Caco-2 (cell line): ENCODE measurements at places on chromosomes 6 and 20.

- DNase-seq = no peak
Measured at GRCh38 chr6:129697788-129698187, 12.2 kb downstream of the ARHGAP18 start.

DNA sequence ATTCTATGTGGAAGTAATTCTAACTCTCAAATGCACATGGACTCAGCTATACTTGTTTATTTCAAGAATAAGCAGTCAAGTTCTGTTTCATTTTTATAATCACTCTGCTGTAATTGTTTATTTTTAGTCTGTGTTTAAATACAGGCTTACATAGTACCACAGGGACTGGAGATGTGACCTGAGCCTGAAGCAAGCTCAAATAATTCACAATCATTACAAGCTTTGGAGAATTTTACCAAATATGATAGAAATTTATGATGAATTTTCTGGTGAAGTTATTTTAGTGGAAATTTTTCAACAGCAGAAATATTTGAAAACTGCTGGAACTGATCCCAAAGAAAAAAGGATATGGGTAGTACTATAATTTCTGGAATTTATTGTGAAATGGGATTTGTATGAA is 41.6 kb upstream of the DSE start:
- no peak for DNase-seq

- no peak for DNase-seq
Measured at GRCh38 chr20:63174309-63175037, 41.5 kb downstream of the YTHDF1 start.

DNA sequence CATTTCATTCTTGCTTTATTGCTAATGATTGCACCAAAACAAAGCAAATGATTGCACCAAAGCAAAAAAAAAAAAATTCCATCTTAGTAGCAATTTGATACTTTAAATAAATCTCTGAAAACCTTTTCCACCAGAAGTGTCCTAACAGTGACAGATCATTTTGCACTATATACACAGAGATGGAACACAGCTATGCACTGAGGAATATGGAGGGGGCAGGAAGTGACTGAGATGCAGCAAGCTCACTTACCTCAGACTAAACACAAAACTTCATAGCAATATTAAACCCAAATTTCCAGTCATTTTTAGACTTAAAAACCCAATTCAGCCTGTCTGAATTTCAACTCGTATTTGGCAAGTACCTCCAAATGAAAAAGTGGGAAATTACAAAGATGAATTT is 41.2 kb downstream of the HIVEP2 start:
- no peak for DNase-seq

- DNase-seq = no peak
Measured at GRCh38 chr6:3618642-3619041, 132.9 kb downstream of the PXDC1 start.

DNA sequence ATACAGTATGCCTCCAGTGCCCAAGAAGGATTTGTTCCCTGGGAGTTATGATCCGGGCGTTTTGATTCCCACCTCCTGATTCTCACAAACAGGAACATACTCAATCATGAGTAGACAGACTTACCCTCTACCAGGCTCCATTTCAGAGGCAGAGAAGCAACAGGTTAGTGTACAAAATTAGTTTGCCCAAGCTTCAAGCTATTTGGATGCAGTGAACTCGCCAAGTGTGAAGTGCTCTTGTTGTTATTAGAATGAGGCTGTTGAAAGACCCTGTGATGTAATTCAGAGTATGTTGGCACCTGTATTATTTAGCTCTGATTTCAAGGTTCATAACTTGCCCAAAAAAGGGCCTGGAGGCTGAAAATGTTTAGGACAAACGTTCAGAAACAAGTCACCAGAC is 247.0 kb downstream of the PHACTR1 start:
- no peak for DNase-seq

GRCh38 chr20:23097636-23098580 is 11.8 kb upstream of the CD93 start:
- DNase-seq = no peak
